Left forelimb (tissue), 1 donor: ENCODE measurements at places on chromosomes 7 and 10.

DNA sequence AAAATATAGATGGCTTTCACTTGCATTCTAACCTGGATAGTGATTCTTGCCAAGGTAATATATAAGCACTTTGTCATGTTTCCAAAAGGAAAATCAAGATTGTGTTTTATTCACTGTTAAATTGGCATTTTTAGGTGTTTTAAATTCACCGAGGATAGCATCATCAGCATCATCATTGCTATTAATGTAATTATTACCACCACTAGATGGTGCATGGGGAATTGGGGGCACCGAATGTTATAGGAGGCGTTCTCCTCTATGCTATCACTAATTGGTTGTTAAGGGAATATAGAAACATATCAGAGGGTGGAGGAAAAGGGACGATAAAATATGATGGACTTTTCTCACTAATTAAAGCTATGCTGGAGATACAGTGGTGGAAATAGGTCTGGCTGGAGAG, 95.5 kb downstream of the CELF2 start:
- no peak for DNase-seq

GRCh38 chr7:7959979-7960670, 8.5 kb upstream of the GLCCI1 start:
- DNase-seq = no peak

- DNase-seq = no peak
Observed at GRCh38 chr10:109911903-109912302, 11.4 kb downstream of the XPNPEP1 start.

GRCh38 chr7:137880432-137880831, 33.7 kb upstream of the DGKI start:
- no peak for DNase-seq

- no peak for DNase-seq
Observed at GRCh38 chr7:92228742-92229141, 17.0 kb downstream of the KRIT1 start.

- DNase-seq = no peak
Observed at GRCh38 chr7:85074-85882, 107.1 kb upstream of the FAM20C start.

GRCh38 chr10:3570131-3570729, 214.8 kb downstream of the KLF6 start:
- DNase-seq = no peak

- no peak for DNase-seq
Observed at GRCh38 chr7:107233-107632, 85.1 kb upstream of the FAM20C start.

- no peak for DNase-seq
Observed at GRCh38 chr7:91165006-91165845, 99.0 kb upstream of the FZD1 start.

GRCh38 chr10:79179957-79180309, 111.2 kb downstream of the ZMIZ1 start:
- no peak for DNase-seq

DNA sequence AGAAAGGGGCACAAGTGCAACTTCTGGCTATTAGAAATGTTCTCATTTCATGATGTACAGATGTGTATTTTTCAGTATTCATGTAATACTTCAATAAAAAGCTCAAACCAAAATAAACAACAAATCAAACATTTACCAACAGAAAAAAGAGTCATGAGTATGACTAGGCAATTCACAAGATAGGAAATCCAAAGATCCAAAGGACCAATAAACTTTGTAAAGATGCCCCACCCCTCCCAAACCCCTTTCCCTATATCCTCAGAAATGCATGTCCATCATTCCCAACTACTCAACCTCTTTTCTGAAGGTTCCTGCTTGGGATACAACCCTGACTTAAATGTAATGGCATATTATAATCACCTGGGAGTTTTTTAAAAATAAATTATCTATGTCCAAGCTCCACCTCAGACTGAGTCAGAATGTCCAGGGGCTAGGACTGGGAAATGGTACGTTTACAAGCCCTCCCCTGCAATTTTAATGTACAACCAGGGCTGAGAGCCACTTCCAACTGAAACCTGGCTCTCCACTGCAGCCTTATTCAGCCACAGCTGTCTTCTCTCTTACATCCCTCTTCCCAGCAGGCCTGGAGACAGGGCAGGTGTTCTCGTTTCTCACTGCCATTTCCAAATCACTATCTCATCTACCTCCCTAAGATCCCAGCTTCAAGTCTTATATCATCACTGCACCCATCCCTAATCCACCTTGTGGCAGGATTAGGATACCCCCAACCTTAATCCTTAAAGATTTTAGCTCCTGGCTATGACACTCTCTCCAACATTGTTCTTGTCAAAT, 36.5 kb downstream of the COA1 start:
- DNase-seq = no peak

GRCh38 chr7:150962553-150963399, 15.3 kb downstream of the KCNH2 start:
- DNase-seq = no peak

DNA sequence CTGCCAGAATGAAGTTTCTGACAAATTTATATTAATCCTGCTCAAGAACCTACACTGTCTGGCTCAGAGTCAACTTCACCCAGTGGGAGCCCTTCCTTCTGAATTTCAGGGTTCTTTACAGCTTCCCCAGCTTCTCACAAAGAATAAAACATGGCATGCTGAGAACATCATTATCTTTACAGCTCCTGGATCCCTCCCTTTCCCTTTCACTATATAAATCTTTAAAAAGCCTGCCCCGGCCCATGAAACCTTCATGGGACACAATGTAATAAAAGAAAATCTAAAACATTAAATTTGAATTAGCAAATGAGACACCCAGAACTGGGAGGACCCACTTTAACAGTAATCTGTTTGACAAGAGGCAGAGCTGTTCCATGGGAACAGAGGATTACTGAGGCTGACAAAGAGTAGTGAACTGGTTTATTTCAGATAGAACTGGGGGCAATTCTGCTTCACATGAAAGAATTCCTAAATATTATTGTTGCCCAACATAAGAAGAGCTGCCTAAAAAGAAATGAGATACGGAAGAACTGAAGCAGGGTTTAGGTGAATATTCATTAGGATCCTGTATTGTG, 222.8 kb downstream of the THSD7A start:
- no peak for DNase-seq

GRCh38 chr7:28547115-28547514, 134.8 kb downstream of the CREB5 start:
- no peak for DNase-seq

- DNase-seq = no peak
Observed at GRCh38 chr7:25988640-25989039, 163.4 kb upstream of the NFE2L3 start.

DNA sequence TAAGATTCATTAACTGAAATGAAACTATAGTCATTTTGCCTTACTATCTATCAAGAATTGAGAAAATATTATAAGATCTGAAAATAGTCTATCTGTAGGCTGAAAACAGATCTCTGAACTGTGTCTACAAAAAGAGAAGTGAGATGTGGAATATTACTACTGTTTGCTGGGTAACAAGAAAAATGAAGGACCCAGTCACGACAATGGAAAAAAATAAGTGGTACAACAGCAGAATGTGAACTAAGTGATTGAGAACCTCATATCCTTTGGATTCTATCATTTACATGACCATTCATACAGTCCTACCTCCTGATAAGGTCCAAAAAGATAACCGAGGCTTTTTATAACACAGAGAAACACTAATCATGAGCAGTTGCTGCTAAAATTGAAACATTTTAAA, 94.3 kb downstream of the UBE2H start:
- no peak for DNase-seq

DNA sequence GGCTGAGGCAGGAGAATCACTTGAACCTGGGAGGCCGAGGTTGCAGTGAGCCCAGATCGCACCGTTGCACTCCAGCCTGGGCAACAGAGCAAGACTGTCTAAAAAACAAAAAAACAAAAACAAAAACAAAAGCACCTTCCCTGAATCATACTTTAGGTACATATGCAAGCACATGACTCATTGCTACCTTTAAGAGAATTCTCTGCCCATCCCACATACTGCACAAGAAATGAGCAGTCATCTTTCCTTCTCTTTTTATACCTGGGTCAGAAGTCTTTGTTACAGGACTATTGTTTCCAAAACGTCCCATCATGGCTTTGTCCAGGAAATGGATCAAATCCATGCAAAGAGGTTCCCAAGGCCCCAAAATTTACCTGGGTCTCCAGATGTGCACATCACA, 21.5 kb upstream of the AKR1B10 start:
- DNase-seq = no peak

- no peak for DNase-seq
Observed at GRCh38 chr7:29359482-29360093, 165.0 kb downstream of the CHN2 start.

- no peak for DNase-seq
Observed at GRCh38 chr7:15905251-15906040, 219.0 kb upstream of the MEOX2 start.

DNA sequence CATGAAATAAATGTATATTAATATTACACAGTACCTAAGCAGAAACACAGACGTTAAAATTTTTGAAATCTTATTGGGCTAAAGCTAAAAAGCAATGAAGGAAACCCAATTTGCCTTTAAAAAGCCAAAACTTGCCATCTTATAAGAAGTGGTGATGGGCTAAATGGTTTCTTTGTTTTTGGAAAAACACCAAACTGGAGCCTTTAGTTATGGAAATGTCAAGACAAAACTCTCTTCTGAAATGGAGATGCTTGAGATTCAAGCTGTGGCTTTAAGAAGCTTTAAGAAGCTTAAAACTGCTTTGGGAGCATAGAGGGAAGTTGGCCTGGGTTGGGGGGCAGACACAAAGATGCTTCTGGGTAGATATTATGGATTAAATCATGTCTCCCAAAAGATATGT, 277.0 kb downstream of the GFRA1 start:
- DNase-seq = no peak

GRCh38 chr10:49369216-49370162, 26.4 kb downstream of the DRGX start:
- DNase-seq = no peak

GRCh38 chr10:65501259-65501658, 1424.6 kb upstream of the LRRTM3 start:
- DNase-seq = no peak

DNA sequence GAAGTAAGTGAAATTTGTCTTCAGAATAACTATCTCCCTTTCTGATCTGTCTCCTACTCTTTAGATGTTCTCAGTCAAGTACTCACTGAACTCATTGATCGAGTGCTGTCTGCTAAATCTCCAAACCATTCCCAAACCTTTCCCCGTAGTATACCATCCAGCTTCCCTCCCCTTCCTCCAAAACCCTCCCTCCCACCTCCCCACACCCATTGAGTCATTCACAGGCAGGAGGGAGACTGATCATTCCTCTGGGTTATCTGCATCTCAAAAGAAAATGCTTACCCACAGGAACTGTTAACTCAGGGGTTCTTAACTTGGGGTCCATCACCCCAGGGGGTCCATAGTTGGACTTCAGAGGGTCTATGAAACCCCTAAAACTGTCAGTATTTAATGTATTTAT, 37.4 kb downstream of the GOT1 start:
- no peak for DNase-seq

- DNase-seq = no peak
Observed at GRCh38 chr7:115116773-115117715, 195.2 kb downstream of the MDFIC start.

DNA sequence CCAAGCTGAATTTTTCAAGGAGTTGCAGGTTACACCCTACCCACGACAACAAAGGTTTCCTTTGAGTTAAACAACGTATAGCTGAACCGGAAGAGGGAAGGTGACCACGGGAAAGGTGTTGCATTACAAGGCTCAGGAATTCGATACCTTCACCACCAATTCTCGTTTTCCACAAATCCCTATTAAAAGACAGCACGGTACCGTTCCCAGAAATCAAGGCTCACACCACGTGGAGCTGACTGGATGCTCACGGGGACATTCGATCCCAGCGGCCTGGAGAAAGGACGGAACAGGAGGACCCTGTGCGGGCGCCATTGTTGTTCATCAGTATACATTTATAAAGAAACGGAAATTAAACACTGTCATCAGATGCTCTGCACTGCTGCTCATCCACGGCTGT, 56.4 kb downstream of the CTBP2 start:
- DNase-seq = no peak

DNA sequence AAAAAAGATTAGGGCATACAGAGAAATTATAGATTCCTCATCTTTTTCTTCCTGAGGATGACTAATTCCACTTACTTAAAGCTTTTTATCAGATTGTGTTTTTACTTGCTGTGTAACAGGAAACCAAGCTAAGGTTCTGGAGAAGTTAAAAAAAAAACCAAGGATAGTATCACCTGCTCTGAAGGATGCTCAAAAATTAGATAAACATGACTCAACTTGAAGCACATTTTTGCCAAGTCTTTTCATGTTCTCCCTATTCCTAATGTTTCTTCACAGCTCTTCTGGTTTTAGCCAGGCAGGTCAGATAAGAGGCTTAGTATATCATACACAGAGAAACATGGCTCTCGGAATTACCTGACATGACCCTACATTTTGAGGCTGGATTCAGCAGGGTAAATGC, 90.3 kb downstream of the CPEB3 start:
- DNase-seq = no peak

- no peak for DNase-seq
Observed at GRCh38 chr7:6299774-6300173, 27.4 kb upstream of the CYTH3 start.

- DNase-seq = no peak
Observed at GRCh38 chr10:21518149-21518640, 7.3 kb downstream of the SKIDA1 start.

GRCh38 chr10:98030991-98031431, 590 bp upstream of the CRTAC1 start:
- DNase-seq = no peak

DNA sequence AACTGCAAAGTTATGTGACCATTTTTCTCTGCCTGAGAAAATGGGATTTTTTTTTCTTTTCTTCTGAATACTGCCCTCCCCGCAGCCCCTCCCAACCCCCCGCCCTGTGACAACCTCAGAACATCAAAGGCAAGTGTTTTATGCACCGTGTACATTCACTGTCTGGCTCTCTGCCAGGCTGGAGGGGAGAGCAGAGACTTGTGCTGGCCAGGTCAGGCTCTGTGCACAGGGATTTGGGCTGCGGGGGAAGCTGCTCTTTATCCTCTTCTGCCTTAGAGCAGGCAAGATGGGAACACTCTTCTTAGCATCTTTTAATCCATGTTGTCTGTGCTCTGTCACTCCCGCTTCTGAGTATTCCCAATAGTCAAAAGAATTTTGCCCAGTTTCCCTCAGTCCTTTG, 195.1 kb downstream of the CCSER2 start:
- DNase-seq = no peak

DNA sequence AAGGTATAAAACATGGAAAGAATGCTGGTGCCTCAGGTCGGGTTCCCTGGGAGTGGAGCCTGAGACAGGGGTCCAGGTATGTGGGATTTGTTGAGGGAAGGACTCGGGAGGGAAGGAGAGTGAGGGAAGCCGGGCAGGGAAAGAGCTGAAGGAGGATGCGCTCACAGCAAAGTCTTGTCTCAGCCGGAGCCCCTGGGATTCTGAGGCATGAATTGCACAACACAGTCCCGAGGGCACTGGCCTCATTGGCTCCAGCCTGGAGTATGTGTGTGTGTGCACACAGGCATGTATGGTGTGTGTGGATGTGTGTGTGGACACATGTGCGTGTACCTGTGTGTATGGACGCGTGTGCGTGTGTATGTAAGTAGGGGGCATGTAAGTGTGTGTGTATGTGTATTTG, 87.4 kb downstream of the WDFY4 start:
- DNase-seq = no peak
